ENCODE measurements at places on chromosomes 5 and 9.
A peak's percentile ranks its signal among the peaks of the same experiment; 100 is the strongest.

DNA sequence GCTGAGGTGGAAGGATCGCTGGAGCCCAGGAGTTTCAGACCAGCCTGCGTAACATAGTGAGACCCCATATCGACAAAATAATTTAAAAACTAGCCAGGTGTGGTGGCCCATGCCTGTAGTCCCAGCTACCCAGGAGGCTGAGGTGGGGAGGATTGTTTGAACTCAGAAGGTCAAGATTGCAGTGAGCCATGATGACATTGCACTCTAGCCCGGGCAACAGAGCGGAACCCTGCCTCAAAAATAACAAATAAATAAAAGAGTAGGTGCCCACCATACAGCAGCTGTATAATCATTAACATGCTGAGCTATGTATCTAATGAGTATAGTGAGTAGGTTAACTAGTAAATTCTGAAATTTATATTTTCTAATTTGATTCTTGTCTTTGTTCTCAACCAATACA is 11.0 kb upstream of the ATP6V0E1 start:
- no peak for DNase-seq

GRCh38 chr5:100623719-100624118 is 88.5 kb downstream of the FAM174A start:
- no peak for DNase-seq

- DNase-seq: no peak
These were observed 121.5 kb downstream of the RMI1 start for GRCh38 chr9:84101964-84102632.

DNA sequence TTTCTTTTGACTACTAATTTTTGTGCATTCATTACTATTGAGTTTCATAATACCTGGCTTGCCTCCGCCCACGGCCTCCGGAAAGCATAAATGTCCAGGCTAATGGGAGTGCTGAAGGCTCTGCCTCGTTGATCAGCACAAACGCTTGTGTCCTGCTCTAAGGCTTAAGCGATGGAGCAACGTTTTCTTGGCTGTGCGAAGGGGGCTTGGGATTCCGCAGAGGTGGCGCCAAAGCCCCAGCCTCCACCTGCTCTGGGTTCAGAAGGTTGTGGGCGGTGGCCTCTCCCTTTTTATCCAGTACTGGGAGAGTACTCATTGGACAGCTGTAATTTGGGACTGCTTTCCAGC is 19.7 kb downstream of the ANXA2R start:
- DNase-seq: no peak

- no peak for DNase-seq
These were observed 172.2 kb upstream of the ANKRD55 start for GRCh38 chr5:56405116-56405908.

DNA sequence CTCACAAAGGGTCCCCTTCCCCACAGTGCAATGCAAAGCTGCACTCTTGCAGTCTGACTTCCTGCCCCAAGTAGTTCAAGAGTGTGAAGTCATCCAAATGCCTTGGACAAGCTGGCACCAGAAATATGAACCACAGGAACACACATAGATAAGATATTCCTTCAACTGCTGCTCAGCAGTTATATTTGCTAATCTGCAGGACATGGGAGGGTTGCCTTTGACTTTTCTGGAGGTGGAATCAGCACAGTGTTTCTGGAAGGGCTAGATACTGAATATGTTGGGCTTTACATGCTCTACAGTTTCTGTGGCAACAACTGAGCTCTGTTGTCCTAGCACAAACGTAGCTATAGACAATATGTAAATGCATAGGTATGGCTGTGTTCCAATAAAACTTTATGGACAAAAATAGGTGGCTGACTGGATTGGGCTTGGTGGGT is 96.7 kb upstream of the PCA3 start:
- no peak for DNase-seq

GRCh38 chr5:37391591-37391990 is 12.5 kb downstream of the WDR70 start:
- no peak for DNase-seq

GRCh38 chr9:134355561-134356279 is 29.5 kb downstream of the RXRA start:
- DNase-seq: no peak

- DNase-seq: no peak
These were observed 158.5 kb downstream of the TLE1 start for GRCh38 chr9:81530846-81531245.

GRCh38 chr5:32720300-32720699 is 9.2 kb downstream of the NPR3 start:
- DNase-seq: no peak

DNA sequence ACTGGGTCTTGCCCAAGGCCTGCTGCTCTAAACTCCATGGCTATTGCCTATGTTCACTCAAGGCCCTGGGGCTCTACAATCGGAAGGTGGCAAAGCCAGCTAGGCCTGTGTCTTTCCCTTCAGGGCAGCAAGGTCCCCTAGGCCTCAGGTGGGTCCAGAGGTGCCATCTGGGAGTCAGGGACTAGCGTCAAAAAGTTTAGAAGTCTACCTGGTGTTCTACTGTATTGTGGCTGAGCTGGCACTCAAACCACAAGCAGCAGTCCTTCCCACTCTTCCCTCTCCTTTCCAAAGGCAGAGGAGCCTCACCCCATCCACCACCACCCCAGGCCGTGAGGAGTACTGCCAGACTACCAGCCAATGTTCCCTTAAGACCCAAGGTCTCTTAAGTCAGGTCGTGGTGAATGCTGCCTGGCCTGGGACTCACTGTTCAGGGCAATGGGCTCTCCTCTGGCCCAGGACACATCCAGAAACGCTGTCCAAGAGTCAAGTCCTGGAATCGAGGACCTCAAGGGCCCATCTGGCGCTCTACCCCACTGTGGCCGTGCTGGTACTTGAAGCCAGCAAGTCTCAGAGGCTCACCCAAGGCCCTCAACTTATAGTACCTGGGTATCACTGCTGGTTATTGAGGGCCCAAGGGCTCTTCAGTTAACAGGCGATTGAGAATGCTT is 13.0 kb upstream of the SARDH start:
- no peak for DNase-seq

DNA sequence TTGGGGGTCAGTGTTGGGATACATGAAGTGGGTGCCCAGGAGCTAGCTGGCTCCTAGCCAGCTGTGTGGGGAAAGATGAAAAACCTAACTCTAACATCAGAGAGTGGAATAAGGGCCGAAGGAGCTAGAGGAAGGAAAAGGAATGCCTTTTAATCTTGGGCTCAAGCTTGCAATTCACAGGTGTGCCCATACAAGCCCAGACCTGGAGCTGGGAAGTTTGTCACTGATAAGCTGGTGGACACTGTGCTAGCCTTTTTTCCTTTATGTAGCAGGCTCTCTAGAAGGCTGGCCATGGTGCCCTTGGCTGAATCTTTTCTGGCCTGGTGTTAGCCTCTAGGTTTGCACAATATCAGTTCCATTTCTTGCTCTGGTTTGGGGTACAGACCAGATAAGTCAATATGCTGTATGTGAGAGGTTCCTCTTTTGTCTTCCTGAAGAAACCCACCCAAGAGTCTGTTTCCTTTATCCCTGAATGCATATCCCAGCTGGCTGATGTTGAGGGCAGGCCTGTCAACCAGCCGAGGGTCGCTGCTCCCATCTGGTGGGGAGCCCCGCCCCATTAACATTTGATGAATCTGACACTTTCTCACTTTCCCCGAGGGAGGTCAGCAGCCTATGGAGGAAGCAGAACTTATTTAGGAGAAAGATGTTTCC is 92.4 kb upstream of the CXCL14 start:
- no peak for DNase-seq

- no peak for DNase-seq
These were observed 2.0 kb upstream of the APC start for GRCh38 chr5:112735702-112736101.

- no peak for DNase-seq
These were observed 3.0 kb upstream of the CCNG1 start for GRCh38 chr5:163434401-163434866.

DNA sequence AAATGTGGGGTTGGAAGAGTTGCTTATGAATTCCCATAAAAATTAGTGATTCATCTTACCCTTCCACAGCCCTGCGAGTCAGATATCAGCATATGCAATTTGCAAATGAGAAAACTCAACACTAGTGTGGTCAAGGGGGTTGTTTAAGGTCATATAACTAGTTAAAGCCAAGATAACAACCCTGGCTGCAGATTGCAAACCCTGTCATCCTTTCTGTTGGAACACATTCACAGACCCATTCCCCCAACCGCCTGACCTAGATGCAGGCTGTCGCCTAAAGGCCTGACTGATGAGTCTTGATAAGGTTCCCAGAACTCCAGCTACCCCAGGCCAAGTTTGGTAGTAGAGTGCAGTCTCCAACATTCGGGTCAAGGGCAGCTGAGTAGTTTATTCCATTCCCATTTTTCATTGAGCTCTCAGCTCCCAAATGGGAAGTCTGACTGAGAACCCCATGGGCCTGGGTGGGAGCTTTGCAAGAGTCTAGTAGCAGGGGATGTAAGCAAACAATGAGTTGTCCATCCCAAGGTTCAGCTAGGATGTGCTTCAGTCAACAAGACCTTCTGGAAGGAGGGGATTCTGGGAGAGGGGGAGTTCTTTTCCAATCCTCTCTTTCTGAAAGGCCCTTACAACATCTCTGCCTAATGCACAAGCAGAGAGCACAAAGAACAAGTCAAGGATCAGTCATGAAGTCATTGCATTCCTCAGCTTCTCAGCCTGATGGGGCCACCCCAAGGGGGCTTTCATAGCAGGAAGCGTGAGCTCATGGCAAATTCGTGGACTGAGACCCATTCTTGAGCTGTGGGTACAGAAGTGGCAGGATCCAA is 40.3 kb downstream of the ADAM19 start:
- no peak for DNase-seq

GRCh38 chr5:154519359-154519758 is 41.3 kb upstream of the HAND1 start:
- DNase-seq: no peak

GRCh38 chr5:33816791-33817190 is 75.0 kb downstream of the ADAMTS12 start:
- DNase-seq: no peak

DNA sequence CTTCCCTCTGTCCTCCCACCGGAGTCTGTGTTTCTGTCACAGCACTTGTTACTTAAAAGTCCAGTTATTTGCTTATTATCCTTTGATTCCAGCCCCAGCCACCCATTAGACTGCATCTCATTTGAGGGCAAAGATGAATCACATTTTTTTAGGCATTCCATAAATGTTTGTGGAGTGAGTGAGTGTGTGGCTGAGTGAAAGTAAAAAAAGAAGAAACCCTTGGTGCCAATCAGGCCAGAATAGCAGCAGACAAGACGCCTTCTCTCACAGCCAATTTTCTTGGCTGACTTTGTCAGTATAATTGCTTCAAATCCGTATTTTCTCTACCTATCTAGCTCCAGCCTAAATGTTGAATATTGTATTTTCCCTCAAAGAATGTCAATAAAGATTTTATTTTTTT is 613.0 kb upstream of the WWC1 start:
- DNase-seq: no peak

GRCh38 chr5:61279725-61280124 is 52.3 kb upstream of the ZSWIM6 start:
- DNase-seq: no peak

DNA sequence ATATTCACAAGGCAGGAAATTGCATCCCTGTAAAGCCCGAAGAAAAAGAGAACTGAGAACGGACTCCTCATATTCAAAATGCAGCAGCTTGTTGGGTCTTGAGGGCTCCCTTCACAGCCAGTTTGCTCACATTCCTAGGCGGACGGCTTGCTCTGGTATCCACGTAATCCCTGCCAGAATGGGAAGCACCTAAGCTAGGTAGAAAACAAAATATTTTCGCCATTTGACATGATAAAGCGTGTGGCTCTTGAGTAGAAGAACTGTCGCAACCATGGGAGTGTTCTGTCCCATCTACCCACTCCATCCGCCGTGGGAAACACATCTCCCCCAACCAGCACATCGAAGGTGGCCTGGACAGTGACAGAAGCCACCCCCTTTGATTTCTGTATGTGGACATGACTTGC is 183.1 kb downstream of the GAS1 start:
- DNase-seq: no peak

DNA sequence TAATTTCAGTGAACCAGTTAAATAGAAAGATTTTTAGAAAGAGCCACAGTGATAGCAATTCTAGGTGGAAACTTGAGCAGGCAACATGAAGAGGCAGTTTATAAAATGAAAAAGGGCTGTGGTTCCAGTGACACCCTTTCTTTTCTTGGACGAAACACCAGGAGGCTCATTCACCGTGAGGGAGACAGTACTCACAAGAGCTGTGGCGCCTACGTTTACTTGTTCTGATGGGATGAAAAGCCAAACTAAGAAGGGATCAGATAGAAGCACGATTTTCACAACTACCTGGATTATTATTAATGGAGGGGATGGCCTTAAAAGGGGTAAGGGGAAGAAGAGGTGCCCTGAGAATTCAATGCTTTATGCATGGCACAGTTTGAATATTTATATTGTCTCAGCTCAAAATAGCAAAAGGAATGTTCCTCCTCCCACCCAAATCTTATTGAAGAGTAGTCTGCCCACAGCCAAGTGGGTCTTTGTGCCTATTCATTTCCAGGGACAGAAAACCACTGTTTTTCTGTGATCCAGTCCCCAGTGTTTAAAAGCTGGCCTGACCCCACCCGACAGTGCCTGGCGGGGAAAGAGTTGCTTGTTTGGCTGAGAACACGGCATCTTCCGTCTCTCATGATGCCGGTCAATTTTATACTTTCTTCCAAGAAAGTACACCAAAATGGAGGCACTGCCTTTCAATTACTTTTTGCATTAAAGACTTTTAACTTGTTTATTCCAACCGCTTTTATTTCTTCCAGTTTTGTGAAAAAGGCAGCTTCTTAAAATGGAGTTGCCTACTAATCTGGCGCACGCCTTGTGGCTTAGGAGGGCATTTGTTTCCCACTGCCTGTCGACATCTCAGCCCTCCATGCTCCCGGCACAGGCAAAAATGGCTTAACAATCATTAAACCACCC is 51.9 kb downstream of the HABP4 start:
- no peak for DNase-seq

GRCh38 chr5:140801494-140801841 is 611 bp downstream of the PCDHA3 start:
- no peak for DNase-seq

GRCh38 chr9:88852794-88853193 is 138.5 kb upstream of the S1PR3 start:
- no peak for DNase-seq

DNA sequence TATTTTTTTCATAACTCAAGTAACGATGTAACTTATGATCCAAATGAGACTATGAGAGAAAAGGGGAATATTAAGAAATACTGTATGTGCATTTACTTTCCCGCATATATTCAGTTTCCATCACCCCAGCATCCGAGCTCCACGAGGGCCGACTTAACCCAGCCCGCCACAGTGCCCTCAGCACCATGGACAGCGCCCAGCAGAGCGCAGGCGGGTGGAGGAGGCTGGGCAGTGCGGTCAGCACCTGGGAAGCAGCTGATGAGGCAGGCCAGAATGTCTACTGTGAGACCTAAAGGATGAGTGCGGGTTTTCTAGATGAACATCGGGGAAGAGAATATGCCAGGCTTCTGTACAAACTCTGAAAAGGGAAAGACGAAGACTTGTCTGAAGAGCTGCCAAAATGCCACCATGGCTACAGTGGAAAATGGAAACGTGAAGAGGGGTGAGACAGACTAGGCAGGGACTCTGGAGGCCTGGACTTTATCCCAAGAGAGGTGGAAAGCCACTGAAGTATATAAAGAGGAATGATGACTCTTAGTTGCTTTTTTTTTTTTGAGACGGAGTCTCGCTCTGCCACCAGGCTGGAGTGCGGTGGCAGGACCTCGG is 34.5 kb upstream of the MED27 start:
- peak; percentile 27 for DNase-seq

- no peak for DNase-seq
These were observed 25.2 kb downstream of the UGT3A2 start for GRCh38 chr5:36041537-36041845.

Data from germinal center (tissue), 1 donor.